Substantia nigra (tissue), 51 donors: ENCODE measurements at places on chromosomes 7 and 10.

GRCh38 chr10:131792809-131793208, 108.0 kb upstream of the PPP2R2D start:
- DNase-seq = no peak

- DNase-seq = no peak
Measured at GRCh38 chr7:27191833-27192545, 7.0 kb upstream of the HOXA11 start.

GRCh38 chr10:88193018-88193417, 329.6 kb downstream of the PTEN start:
- no peak for DNase-seq

DNA sequence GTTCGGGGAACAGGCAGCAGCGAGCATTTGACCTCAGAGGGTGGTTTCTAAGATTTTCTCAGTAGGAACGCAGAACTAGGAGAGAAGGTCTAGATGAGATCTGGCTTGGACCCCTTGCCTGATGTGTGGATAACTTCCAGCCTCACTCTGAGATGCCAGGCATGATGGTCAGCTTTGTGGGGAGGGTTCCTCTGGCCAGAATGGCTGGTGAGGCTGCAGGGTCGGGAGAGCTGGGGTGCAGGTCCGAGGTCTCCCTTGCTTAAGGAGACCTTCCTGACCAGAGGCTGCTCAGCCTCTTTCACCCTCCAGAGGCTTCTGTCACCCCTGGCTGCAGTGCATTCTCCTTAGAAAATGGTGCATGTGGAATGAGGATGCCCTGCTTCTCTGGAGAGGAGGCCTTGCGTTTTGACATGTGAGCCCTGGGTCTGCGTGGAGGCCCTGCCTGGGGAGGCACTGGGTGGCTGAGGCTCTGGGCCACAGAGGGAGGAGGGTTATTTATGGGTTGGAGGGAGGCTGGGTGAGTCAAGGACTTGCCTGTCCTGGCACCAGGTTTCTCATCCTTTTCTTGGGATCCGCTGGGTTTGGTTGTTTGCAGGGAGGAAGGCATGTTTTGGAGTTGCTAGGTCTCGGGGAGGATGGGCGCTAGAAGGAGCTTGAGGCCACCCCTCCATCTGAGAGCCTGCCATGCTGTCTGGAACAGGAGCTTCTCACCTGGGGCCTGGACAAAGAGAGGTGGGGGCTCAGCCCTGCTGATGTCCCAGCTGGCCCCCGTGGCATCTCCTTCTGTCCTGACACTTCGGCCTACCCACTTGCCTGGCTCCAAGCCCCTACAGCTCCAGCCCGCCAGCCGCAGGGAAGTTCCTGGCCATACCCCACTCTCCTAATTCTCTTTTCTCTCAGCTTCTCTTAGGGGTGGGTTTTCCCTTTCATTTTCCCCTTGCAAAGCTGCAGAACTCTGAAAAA, 3.9 kb downstream of the FAM241B start:
- DNase-seq = no peak

DNA sequence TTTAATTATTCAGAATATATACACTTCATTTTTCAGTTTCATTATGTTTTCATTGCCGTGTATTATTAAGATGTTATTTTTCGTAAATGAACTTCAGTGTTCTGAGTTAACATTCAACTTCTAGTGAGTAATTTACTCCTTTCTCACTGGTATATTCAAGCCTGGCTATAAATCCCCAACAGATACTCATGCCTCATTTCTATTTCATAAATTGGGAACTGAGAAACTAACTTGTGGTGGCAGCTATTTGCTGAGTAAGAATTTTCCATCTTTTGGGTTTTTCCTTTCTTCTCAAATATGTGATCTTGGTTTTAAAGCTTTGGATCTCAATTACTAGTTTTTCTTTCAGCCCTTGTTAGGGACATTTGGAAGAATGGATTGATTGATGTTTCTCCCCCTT, 281.1 kb downstream of the CDK14 start:
- DNase-seq = no peak

DNA sequence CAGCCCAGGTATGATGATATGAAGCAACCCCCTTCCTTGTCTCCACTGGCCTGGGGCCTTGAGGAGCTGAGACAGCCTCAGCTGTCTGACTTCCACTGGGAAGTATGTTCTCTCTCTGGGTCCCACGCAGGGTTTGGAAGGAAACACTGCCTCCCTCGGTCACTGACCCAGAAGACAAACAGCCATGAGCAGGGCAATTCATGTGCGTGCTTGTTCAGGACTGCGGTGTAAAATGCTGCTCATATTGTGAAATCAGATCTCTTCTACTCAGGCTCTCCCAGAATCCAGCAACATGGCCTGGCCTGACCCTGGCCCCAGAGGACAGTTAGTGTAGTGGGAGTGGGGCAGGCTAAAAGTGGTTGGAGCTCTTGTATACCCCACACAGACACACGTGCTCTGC, 2.8 kb downstream of the CLCN1 start:
- no peak for DNase-seq

DNA sequence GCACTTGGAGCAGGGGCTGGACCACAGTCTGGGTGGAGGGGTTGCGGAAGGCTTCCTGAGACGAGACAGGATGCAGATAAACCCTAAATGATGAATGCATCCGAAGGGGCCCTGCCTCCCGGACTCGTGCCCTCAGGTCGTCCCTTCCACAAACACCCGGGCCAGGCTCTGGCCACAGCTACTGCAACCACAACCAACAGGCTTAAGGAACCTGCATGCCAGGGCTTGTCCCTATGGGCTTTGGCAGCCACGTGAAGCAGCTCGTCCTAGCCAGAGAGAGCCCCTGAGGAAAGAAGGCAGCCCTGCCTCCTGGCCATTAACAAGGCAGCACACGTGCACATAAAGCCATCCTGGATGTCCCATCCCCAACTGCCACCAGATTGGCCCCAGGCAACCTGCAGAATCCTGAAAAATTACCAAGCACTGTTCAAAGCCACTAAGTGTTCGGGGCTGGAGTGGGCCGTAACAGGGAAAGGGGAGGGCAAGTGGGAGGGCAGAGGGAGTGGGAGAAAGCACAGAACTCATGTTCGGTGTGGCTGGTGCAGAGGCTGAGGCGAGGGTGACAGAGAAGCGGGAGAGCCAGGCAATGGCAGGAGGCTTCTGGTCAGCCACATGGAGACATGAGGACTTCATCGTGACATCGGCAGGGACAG, 62.7 kb downstream of the MAD1L1 start:
- no peak for DNase-seq

DNA sequence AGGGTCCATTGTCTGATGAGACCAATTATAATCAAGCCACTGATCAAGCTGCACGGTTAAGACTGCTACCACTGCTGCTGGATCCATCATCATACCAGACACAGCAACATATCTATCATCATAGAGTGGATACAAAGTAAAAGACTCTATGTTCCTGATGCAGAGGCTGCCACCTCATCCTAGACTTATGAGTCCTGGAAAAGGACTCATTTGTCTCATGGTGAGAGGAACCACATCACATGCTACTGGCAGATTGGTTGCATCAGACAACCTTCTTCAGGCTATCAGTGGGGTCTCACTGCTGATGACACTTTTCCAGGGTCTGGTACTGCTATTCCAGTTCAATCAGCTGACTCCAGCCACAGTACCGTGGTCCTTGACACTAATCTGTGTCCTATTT, 79.0 kb downstream of the ABI1 start:
- no peak for DNase-seq

- DNase-seq = no peak
Measured at GRCh38 chr7:86328801-86329433, 314.8 kb upstream of the GRM3 start.

DNA sequence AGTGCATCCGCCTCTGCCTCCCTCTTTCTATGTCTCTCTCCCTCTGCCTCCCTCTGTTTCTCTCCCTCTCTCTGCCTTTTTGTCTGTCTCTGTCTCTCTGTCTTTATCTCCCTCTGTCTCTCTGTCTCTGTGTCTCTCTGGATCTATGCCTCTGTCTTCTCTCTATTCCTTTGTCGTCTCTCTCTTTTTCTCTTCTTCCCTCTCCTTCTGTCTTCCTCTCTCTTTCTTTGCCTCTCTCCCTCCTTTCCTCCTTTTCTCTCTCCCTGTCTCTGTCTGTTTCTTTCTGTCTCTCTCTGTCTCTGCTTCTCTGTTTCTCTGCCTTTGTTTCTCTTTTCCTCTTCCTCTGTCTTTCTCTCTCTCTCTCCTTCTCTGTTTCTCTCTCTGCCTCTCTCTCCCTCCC, 678.8 kb upstream of the NRP1 start:
- DNase-seq = no peak

DNA sequence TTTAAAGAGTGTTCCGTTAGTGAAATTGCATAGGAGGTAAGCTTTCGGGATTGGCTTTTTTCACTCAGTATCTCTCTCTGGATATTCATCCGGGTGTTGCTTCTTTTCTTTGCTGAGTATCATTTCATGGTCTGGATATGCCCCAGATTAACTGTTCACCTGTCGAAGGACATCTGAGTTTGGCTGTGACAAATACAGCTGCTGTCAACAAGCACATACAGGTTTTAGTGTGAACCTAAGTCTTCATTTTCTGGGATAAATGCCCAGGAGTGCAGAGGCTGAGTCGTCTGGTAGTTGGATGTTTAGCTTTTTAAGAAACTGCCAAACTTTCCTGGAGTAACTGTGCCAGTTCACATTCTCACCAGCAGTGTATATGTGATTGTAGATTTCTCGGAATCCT, 5.6 kb downstream of the DOCK1 start:
- DNase-seq = no peak

DNA sequence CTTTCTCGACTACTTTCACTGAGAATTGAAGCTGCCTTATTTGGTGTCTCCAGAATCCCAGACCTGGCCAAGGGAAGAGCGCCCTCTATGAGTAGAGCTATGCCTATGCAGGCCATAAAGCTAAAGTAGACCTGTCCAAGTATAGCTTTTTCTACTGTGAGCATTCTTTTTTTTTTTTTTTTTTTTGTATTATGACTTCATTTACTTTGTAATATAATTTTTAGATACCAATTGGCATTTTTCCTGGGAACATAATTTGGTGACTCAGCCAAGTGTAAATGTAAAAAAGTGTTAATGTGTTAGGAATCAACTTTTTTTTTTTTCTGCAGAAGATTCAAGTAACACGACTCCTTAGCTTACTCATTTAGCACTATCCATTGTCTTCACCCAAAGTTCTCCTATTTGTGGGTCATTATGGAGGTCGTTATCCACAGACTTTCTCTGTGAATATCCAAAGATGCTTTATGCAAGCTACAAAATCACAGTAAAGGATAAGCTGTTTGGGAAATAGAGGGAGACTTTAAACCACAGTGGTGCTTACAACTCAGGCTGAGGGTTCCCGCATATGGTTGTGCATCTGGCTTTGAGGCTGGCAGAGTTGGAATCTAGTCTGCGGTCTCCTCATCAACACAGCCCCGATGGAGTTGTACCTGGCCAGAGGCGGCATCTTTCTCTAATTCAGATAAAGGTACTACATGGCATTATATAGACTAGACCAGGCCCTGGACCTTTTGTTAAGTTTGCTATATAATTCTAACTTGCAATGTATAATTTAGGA, 1040.2 kb upstream of the SORCS1 start:
- no peak for DNase-seq

DNA sequence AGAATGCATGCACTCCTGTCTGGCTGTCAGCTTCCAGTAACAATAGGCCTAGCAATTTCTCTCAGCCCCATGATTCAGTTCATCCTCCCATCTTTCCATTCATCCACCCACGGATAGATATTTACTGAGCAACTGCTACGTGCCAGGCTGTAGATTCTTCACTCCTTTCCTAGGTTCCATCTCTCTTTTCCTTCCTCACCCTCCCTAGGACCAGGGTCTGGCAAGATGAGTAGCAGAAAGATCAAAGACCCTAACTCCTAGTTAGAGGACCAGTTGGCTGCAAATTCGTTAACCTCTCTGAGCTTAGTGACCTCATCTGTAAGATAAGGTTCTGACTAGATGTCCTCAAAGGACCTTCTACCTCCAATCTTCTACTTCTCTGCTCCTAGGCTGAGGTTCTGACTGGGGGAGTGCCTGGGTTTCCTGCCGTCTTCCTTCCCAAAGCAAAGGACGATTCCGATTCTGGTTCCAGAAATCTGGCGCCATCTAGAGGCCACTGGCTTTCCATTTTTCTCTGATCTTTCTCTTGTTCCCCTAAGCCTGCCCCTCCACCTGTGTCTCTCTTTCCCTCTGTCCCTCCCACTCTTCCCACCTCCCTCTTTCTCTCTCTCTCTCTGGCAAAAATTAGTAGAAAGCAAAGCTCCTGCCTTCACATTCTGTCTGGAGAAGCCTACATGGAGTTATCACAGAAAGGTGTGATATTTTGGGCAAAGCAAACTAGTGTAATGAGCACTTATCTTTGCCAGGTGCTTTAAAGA, 26.2 kb downstream of the TBATA start:
- peak; percentile 22 for DNase-seq

GRCh38 chr7:139965942-139966628, 96.7 kb downstream of the PARP12 start:
- no peak for DNase-seq

GRCh38 chr7:117110480-117111315, 157.4 kb downstream of the ST7 start:
- no peak for DNase-seq

DNA sequence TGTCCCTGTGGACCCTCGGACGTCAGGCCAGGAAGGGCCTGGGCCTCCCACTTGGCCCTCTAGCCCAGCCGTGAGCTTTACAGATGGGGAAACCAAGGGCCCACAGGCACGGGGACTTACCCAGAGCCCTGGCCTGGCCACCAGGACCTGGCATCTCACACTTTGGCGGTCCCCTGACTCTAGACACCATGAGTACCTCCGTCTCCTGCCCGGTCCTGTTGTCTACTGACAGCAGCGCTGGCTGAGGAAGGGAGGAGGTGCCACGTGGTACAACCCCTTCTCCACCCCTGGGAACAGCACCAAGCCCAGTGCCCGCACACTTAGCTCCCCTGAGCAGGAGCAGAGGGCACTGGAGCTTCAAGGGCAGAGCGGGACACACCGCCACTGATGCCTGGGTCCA, 26.1 kb downstream of the ADGRA1 start:
- no peak for DNase-seq

GRCh38 chr10:114703377-114704107, 45.5 kb upstream of the ABLIM1 start:
- DNase-seq = no peak

- DNase-seq = no peak
Measured at GRCh38 chr7:70171369-70171920, 573.2 kb downstream of the AUTS2 start.

- no peak for DNase-seq
Measured at GRCh38 chr7:42154173-42154572, 82.8 kb downstream of the GLI3 start.

DNA sequence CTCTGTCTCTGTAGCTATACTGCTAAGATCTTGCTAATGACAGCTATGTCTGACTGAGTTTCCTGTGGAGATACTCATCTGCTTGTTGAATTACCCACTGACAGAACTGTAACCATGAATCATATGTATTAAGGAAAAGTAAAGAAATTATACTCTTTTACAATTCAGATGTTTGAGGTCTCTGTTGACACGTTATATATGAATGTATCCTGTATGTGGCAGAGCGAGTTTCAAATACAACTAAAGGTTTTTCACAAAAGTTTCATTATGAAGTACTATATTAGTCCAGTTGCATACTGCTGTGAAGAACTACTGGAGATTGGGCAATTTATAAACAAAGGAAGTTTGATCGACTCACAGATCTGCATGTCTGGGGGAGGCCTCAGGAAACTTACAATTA, 232.5 kb downstream of the CDK14 start:
- no peak for DNase-seq
